ENCODE measurements at places on chromosomes 3 and 15.

- DNase-seq, result no peak
Measured at GRCh38 chr3:167228135-167228534, 152.0 kb downstream of the ZBBX start.

DNA sequence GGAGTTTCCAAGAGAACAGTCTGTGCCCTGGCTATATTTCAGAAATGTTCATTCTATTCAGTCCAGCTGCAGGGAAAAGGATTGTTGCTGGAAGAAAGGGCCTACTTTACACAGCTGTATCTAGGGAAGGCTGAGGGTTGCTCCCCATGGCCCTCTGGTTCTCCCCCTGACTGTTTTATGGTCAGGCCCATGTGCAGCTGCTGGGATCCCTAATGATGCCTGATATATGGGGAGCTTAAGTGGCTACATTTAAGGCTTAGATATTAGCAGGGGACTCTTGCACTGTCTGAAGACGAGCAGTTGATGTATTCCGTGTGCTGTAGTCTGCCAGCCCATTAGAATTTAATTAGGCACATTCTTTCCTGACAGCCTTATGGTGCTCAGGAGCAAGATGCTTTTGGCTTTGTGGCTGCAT is 72.0 kb downstream of the FAM43A start:
- no peak for DNase-seq

DNA sequence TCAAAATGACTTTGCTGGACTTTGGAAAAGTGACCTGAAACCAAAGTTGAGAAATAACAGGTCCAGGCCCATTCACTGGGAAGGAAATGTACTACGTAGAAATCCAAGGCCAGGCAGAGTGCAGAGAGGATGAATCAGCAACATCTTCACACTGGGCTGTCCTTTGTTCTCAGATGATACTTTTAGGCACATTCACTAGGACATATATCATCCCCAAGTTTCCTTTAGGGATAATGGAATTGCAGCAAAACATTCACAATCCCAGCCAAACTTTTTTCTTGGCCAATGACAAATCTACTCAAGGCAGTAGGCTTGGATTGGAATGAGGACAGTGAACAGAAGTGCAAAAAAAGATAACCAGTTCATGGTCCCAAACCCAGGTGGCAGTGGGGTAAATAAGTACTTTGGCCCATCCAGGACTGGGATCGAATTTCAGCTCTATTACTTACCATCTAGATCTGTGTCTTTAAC is 75.1 kb downstream of the CLDN11 start:
- DNase-seq, result no peak

DNA sequence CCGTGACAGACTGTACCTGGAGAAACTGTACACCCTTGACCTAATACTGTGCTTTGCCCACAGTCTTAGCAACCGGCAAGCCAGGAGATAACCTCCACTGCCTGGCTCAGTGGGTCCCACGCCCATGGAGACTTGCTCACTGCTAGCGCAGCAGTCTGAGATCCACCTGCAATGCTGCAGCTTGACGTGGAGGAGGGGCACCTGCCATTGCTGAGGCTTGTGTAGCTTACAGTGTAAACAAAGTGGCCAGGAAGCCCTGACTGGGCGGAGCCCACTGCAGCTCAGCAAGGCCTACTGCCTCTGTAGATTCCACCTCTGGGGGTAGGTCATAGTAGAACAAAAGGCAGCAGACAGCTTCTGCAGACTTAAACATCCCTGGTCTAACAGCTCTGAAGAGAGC is 189.3 kb downstream of the EDEM1 start:
- DNase-seq, result peak; percentile 7

- DNase-seq, result no peak
Measured at GRCh38 chr15:63672369-63672768, 75.2 kb downstream of the FBXL22 start.
